AG04450 (cell line): ENCODE measurements at places on chromosomes 3 and 15. TPM values are rescaled to one million over a fixed set of nuclear protein-coding genes. Genes with fewer than 3 reads are reported as not detected.

CSTA gene
- polyA plus RNA-seq: 0.58 and 1.0 TPM in 2 replicates

DNA sequence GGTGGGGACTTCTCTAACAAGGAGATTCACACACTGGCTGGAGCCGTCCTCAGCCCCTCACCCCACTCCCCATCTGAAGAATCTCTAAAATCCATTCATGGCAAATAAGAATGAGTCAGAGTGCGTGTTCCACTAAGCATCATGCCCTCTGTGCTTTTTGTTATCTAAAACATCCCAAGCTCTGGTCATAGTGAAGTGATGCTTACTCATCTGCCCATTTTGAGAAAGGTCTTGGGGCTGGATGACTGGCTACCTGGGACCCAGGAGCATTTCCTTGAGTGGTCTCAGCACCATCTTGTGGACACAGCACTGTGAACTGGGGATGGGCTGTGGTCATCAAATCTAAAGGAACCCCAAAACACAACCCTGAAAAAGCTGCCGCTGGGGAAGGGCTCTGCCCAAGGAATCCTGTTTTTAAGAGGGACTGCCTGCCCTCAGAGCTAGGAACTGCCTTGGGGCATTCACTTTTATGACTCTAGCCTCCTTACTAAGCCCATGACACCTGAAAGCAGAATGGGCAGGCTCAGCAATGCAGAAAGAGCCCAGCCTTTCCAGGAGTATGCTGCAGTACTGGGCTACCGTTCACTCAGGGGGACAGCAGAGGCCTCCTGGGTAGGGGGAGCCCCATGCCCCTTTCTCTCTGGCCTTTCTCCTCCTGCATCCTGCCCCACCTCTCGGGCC lies 53.5 kb downstream of the ZBTB38 start:
- DNase-seq: no peak

GRCh38 chr3:186166036-186166435 lies 57.1 kb upstream of the ETV5 start:
- no peak for DNase-seq

GRCh38 chr3:11136830-11137626 lies 17.3 kb upstream of the HRH1 start:
- peak; percentile 100 for DNase-seq

DNA sequence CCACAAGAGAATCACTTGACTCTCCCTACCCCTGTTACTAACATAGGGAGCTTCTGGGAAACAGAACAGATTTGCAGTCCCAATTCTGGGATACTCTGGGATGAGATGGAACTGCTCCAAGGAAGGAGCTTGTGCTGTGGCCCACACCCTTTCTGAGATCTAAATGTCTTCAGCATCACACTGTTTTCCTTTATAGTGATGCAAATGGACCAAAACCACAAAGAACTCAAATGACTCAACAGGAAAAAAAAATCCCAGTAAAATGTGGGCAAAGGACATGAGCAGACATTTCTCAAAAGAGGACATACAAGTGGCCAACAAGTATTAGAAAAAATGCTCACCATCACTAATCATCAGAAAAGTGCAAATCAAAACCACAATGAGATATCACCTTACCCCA lies 155.6 kb downstream of the NECTIN3 start:
- DNase-seq: no peak

LTK gene
- 0.09 and 0.20 TPM in 2 replicates for polyA plus RNA-seq

- no peak for DNase-seq
Observed at GRCh38 chr3:14947100-14947885, at the start of gene NR2C2. NR2C2 (plus strand) TSS chr3:14947583; CDS start chr3:15003915, 56,332 bp downstream.

- no peak for DNase-seq
Observed at GRCh38 chr15:101537483-101538080, 48.1 kb upstream of the PCSK6 start.
